Vagina (tissue), 2 donors: ENCODE measurements at places on chromosomes 16 and 17.

DNA sequence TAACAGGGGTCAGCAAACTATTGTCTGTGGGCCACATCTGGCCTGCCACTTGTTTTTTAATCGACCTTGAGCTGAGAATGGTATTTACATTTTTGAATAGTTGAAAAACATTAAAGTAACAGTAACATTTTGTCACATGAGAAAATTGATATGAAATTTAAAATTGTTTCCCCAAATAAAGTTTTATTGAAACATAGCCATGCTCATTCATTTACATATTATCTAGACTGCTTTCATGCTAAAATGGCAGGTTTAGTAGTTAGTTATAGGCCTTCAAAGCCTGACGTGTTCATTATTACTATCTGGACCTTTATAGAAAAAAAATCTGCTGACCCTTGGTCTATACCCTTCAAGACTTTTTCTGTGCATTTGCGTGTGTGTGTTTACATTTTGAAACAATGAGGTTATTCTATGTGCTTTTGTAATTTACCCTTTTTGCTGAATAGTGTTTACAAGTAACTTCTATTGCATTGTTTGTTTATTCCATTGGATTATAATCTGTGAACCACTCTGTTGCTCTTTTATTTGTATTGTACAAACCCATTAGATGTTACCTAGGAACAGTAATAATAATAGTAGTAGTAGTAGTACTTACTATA lies 37.1 kb downstream of the FTO start:
- no peak for DNase-seq

GRCh38 chr17:28538296-28538895 lies 14.0 kb downstream of the UNC119 start:
- DNase-seq: no peak

- no peak for DNase-seq
Observed at GRCh38 chr17:43662413-43663141, 855 bp upstream of the MEOX1 start.

DNA sequence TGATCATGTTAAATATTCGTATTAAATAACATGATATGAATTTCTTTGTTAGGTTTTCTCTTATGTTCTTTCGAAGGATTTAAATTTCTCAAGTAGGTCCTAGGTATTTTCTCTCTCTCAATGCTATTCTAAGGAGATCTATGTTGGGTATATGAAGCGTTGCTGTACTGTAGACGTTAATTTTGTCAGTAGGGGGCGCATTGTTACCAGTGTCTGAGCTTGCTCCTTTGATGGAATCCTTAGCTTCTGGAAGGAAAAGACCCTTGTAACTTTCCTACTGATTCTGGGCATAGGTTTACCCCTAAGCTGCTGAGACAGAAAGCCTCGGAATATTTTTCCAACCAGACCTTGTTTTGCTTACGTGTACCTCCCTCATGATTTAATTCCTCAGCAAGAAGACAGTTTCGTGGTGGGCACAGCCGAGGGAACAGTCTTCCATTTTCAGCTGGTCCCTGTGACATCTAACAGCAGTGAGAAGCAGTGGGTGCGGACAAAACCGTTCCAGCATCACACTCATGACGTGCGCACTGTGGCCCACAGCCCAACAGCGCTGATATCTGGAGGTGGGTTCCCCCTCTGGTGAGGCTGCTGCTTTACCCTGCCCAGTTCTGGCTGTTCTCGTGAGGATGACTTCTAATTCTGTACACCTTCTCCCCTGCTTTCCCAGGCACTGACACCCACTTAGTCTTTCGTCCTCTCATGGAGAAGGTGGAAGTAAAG lies 17.9 kb downstream of the UTP4 start:
- DNase-seq: no peak

- DNase-seq: no peak
Observed at GRCh38 chr17:321386-321941, 31.1 kb downstream of the RPH3AL start.

- DNase-seq: no peak
Observed at GRCh38 chr17:48954300-48954755, 9.7 kb upstream of the SNF8 start.

- no peak for DNase-seq
Observed at GRCh38 chr17:79788455-79788854, 8.4 kb downstream of the CBX8 start.
